ENCODE measurements at places on chromosomes 12 and 14. TPM values are rescaled to one million over a fixed set of nuclear protein-coding genes. Genes with fewer than 3 reads are reported as not detected.

CLEC4A gene
- 2.7 TPM for polyA plus RNA-seq

NR1H4 gene
- polyA plus RNA-seq = not detected

OTOGL gene
- 0.44 TPM for polyA plus RNA-seq

RAB35 gene
- 31.9 TPM for polyA plus RNA-seq

NEMP1 gene
- 17.9 TPM for polyA plus RNA-seq

HNF1A gene
- not detected for polyA plus RNA-seq

FAIM2 gene
- polyA plus RNA-seq = 10.3 TPM

CLEC6A gene
- not detected for polyA plus RNA-seq

MYO1H gene
- polyA plus RNA-seq = 0.25 TPM

PIWIL1 gene
- 0.09 TPM for polyA plus RNA-seq

OAS1 gene
- 5.2 TPM for polyA plus RNA-seq

CRIP2 gene
- 256 TPM for polyA plus RNA-seq

SPTSSA gene
- polyA plus RNA-seq = 15.2 TPM
